ENCODE measurements at places on chromosomes 2 and 18.

GRCh38 chr2:23776021-23776420, 150.9 kb downstream of the ATAD2B start:
- no peak for DNase-seq

DNA sequence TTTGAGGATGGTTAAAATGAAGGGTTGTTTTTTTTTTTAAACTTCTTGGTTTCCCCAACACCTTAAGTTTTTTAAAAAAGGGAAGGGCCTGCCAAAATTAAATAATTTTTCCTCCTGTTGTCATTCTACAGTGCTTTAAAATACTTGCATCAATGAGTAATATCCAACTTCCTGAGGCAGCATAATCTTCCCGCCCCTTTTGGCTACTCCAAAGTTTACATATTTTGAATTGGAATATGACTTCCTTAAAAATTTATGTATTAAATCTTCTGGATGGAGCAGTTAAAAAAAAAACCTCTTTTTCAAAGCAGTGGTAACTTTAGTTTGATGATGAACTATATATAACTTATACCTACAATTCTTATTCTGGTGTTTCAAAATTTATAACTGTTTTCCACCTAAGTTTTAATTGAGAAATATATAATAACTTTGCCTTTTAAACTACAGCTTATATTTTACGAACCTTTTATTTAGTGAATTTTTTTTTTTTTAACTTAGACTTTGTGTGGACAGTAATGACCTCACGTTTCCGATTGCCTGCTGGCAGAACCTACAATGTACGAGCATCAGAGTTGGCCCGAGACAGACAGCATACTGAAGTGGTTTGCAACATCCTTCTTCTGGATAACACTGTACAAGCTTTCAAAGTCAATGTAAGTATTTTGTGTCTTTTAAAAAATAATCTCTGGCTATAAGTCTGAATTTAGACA, 49.8 kb downstream of the PTPN4 start:
- DNase-seq: no peak

- peak; percentile 89 for DNase-seq
Observed at GRCh38 chr2:225100856-225101294, 58.6 kb upstream of the DOCK10 start.

GRCh38 chr18:7766346-7766745, 199.2 kb downstream of the PTPRM start:
- no peak for DNase-seq

GRCh38 chr18:34691614-34692013, 18.5 kb upstream of the DTNA start:
- DNase-seq: no peak

DNA sequence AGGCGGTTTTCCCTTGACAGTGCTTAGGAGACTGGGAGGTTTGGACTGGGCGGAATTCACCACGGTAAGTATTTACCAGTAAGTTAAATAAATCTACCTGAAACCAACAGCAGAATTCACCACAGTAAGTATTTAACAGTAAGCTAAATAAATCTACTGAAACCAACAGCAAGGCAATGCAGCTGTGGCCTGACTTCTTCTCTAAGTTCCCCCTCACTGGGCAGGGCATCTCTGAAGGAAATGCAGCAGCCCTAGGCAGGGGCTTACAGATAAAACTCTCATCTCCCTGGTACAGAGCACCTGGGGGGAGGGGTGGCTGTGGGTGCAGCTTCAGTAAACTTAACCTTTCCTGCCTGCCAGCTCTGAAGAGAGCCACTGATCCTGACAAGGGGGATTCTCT, 432.5 kb upstream of the LRRTM1 start:
- no peak for DNase-seq
